ENCODE measurements at places on chromosomes 16 and 17.
A peak's percentile ranks its signal among the peaks of the same experiment; 100 is the strongest.

- DNase-seq: peak; percentile 27
Measured at GRCh38 chr17:67520916-67521774, 144.1 kb downstream of the PITPNC1 start.

DNA sequence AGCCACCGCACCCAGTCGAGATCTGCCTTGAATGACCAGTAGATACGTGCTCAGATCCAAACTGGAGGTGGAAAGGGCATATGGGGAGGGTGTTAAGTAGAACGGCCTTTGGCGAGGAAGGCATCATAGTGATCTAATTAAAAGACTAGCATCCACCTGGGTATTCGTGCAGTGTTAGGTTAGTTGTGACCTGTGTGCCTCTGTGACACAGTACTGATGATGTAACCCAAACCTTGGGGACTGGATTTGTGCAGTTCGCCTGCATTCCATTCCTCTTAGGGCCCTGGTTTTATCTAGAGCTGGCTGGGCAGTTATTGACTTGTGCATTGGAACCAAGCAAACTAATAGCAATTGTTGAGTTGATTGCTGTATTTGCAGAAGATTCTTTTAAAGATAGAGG, 47.9 kb downstream of the SNX29 start:
- DNase-seq: no peak

DNA sequence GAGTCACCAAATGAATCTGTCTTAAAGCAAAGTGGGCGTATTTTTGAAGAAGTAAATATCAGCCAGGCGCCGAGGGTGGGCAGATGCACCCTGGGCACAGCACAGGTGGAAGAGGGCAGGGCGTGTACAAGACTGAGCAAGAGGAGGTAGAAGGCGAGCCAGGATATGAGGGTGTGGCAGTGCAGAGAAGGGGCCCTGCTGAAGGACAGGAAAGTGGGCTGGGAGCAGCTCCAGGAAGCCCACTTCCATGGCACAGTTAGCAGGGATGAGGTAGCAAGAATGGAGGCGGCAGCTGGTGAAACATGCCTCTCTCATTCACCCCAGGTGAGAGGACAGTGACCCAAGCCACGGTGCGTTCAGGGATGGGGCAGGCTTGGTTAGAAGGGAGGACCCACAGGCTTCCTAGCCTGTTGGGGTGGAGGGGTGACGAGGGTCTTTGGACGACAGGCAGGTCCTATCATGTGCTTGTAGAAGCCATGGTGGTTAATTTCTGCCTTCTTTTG, 149.3 kb downstream of the CLEC16A start:
- DNase-seq: no peak

- DNase-seq: peak; percentile 37
Measured at GRCh38 chr16:8863594-8864424, 5.0 kb downstream of the CARHSP1 start.

DNA sequence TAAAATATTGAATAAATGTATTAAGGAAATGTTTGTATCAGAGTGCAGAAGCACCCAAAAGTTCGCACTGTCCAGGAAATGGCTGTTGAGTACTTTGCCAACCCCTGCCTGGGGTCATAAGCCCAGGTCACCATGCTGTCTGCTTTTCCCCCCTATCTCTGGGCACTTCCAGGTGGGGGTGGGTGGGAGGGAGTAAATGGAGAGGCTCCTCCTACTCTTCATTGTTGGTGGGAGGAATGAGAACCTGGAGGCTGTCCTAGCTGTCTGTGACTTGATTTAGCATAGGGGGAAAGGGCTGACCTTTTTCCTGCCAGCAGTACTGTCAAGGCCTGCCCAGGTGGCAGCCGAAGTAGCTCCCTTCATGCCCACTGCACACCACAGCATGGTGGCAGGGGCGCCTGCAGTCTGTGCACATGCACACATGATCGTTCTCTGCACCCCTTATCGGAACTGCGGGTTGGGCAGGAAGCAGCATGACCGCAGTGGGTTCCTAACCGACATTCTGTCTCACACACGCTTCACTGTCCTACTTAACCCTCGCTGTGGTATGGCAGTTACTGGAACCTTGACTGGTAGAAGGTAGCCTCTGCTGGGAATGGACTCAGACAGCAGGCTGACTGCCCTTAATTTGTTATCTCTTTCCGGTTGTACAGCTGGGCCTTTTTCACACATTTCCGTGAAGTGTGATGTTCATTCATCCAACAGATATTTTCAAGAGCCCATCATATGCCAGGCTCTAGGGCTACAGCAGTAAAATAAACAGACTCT, 41.5 kb downstream of the LDHD start:
- DNase-seq: no peak

DNA sequence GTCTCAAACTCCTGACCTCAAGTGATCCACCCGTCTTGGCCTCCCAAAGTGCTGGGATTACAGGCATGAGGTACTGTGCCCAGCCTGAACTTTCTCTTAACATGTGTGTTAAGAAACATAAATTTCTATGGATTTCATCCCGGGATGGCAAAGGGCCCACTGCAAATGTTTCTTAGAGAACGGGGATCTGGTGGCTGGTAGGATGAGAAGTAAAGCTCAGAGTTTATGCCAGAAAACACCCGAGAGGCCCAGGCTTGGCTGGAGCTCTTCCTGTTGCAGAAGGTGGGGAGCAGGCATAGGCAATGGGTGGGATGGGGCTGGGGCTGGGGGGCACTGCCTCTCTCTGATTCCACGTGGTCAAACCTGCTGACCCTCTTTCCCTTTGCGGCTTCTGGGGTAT, 5.6 kb upstream of the CARHSP1 start:
- no peak for DNase-seq

- DNase-seq: no peak
Measured at GRCh38 chr16:23207485-23207884, 24.9 kb downstream of the SCNN1G start.

DNA sequence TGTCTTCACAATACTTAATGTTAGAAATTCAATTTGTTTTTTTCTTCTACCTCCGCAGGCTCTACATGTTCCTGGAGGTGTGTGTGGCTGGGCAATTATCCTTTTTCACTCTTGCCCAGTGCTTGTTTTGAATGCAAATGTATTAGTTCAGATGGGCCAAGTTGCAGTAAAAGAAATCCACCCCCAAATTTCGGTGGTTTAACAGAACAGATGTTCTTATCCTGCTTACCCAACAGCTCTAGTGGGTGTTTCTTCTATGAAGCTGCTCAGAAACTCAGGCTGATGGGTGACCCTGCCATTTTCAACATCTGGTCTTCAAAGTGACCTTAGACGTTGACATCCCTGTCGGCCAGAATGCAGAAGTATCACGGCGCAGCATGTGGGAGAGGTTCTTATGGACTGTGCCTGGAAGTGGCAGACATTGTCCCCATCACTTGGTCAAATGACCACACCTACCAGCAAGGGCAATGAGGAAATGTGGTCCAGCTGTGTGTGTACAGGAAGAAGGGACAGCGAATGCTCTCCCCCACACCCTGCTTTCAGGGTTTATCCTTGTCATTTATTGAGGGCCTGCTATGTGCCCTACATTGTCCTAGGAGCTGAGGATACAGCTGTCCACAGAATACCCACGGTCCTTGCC, 157.3 kb downstream of the CDH13 start:
- DNase-seq: no peak

- no peak for DNase-seq
Measured at GRCh38 chr16:84124257-84125073, 7.7 kb upstream of the MBTPS1 start.

GRCh38 chr16:84481051-84481735, 23.3 kb downstream of the MEAK7 start:
- no peak for DNase-seq
